ENCODE measurements at places on chromosomes 1 and 21. TPM values are rescaled to one million over a fixed set of nuclear protein-coding genes. Genes with fewer than 3 reads are reported as not detected.

LGR6 gene
- 0.02 TPM for polyA plus RNA-seq

KRTAP7-1 gene
- polyA plus RNA-seq = not detected

GJA5 gene
- 0.14 TPM for polyA plus RNA-seq

DNA sequence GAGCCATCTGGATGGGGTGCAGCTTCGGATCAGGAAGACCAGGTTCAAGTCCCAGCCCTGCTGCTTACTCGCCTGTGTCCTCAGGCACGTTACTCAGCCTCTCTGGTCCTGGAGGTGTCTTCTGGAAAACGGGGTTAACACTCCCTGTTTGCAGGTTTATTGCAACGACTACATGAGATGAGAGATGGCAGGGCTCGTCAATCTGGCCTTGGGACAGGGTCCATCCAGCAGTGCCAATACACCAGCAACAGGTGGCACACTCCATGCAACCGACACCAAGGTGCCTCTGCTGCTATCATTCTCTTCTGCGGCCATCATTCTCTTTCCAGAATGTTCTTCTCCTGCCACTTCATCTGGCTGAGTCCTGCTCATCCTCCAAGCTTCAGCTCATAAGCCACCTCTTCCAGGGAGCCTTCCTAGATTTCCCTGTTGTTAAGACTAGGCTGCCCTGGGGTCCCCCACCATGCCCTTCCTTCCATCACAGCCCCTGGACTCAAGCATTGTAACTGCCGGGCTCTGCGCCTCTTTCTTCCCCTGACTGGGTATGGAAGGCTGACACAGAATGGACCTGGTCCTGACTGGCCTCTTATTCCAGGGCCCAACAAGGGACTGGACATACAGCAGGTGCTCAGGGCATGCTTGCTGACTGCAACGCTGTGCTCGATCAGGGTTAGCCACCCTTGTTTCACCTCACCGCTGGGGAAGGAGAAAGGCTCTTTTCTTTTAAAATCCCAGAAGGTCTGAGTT lies 87.4 kb downstream of the DMRTB1 start:
- no peak for DNase-seq

- DNase-seq = no peak
These were observed 18.0 kb downstream of the GOLPH3L start for GRCh38 chr1:150678988-150679387.

- no peak for DNase-seq
These were observed 49.1 kb upstream of the CTPS1 start for GRCh38 chr1:40930174-40930964.

DNA sequence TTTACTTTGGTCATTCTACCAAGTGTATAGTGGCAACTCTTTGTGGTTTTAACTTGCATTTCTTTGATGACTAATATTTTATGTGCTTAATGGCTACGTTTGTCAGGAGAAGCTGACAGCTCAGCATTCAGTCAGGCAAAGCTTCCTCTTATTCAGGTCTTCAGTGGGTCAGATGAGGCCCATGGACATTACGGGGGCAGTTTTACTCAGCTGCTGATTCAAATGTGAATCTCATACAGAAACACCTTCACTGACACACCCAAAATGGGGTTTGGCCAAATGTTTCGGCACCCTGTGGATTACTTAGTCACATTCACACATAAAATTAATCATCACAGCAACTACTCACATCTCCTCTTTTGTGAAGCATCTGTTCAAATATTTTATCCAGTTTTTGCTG lies 104.9 kb upstream of the PLD5 start:
- no peak for DNase-seq

DNA sequence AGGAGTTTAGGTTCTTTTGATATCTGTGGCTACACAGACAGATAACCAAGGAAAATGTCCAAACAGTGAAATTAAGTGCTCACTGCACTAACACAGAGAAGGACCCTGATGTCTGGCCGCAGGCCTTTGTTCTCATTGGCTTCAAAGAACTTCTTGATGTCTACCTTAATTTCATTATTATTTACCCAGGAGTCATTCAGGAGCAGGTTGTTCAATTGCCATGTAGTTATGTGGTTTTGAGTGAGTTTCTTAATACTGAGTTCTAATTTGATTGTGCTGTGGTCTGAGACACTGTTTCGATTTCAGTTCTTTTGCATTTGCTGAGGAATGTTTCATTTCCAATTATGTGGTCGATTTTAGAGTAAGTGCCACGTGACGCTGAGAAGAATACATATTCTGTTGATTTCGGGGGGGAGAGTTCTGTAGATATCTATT lies 15.2 kb upstream of the LGALS8 start:
- DNase-seq = no peak

DNA sequence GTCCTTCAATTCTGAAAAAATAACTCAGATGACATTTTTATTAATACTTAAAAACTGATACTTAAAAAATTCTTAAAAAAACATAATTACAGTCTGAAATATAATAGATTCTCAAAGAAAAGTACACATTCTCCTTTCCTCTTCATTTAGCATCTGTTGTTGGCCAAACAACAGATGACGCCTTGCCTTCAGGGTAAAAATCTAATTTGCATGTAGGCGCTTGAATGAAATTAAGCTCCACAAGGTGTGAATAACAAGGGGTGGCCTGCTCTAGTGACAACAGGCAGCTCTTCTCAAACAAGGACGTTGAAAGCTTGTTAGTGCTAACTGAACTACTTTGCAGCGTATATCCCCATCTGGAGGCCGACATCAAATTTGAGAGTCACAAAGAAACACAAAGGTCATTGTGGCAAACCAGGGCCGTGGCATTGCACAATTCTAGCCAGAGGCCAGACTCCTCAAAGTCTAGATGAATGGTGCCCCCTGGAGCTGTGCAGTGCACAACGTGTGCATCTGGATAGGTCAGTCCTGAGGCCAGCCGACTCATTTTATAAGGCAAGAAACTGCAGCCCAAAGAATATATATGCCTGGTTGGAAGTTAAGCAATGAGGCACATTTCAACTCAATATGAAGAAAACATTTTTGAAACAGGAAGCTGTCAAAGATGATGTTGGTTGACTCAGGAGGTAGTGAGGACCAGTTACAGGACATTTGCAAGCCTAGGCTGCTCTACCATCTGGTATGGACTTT lies 459.2 kb upstream of the RUNX1 start:
- DNase-seq = peak; percentile 93

- no peak for DNase-seq
These were observed 1.7 kb downstream of the LMOD1 start for GRCh38 chr1:201944639-201945038.

BRDT gene
- polyA plus RNA-seq = not detected

DNA sequence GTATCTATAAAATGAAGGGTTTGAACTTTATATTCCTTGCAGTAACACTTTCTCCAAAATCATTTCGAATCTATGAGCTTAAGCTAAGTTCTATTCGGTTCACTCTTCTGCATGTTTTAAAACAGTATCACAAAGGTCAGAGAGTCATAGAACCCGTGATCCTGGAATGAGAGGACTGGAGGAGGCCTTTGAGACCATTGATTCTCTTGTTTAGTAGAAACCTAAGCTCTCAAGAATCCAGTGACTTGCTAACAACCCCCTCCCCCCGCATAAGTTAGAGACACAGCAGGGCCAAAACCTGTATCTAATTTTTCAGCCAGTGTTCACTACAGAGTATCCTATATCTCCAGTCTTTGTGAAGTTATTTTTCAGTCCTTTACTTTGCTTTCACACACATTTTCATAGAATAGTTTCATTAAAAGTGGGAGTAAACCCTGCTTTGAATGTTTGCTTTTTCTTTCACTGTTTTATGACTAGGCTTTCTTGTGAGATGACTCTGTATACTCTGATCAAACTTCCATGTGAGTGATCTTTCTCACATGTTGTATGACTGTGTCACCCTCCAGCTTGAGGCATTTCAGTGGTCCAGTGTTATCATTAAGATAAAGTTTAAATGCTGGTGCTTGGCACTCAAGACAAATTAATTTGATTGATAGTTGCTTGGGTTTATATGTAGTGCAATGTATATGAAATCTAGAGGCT lies 275.4 kb upstream of the SGIP1 start:
- DNase-seq = no peak

DNA sequence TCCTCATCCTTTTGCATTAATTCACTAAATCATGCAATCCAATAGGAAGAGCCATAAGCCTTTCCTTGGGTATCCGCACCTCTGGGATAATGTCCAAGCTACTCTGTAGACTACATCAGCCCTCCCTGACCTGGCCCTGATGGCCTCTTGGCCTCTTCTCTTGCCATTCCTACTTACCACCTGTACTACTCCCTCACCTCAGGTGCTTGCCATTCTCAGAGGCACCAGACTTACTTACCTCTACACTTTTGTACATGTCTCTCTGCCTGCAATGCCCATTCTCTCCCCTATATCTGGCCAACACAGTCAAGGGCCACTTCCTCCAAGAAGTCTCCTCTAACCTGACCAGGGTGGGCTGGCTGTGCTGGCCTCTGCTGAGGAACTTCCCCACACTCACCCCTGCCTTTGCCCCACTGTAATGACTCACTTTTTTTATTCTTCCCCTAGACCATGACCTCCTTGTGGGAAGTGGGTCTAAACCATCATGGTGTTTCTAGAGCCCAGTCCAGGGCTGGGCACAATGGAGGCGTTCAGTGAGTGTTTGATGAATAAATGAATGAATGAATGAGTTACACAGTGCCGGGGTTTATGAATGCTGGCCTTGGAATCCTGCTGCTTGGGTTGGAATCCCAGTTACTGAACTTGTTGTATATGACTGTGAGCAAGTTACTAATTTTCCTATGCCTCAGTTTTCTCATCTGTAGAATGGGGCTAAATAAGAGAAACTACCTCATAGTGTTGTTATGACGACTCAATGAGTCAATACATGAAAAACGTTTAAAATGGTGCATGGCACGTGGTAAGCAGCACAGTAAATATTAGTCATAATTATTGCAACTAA lies 179.8 kb downstream of the FOXD2 start:
- DNase-seq = no peak

DNA sequence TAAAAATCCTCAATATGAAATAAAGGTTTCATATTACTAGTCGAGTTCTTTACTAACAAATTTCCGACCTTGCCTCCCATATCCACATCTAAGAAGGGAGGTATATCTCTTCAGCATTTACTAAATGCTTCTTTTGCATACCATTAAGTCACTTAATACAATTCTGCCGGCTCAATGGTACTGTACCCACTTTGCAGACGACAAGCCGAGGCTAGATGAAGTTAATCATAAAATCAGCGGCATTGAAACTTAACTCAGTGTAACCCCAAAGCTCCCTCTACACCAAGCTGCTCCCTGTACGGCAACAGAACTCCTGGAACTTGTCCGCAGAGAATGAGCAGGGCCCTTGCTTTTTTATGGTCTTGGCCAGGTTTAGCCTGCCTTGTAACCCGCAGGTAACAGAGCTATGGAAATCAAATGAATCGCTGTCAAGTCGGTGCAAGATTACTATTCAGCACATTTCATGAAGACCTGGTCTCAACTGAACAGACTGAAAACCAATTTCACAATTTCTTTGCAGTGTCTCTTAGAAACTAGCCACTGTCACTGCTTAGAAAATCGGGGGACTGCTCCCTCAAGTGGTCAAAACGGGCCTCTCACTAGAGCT lies 738 bp downstream of the INTS7 start:
- DNase-seq = no peak

MXRA8 gene
- polyA plus RNA-seq = 205 TPM

CLEC20A gene
- not detected for polyA plus RNA-seq

DNA sequence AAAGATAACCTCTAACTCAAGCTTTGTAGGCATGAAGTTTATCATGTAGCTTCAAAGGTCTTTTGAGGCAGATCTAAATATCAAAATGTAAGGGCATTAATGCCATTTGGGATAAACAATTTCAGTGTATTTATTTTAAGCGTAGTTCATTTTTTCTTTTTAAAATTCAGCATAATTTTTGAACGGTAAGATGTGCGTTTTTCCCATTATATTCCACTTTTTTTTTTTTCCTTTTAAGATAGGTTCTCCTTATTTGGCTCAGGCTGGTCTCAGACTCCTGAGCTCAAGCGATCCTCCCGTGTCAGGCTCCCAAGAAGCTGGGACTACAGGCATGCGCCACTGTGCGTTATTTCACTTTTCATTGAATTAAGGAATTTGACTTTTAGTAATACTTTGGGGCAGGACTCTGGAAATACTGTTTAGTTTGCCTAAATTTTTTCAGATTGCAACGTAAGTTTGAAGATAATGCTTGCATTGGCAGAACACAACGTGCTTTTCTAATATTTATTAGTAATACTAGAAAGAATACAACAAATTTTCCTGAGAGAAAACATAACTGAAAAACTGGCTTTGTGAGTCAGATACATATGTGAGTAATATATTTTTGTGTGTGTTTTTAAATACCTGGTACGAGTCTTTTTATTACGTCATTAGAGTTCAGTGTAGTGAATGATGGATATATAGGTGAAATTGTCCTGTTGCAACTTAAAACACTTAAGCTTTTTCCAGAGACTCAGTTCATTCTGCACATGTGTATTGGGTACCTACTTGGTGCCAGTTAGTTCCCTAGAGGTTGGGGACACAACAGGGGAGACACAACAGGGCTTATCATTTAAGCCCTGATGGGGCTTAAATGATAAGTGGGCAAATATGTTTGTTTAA lies 2.2 kb downstream of the RALGPS2 start:
- DNase-seq = peak; percentile 30

GRCh38 chr1:47646676-47647075 lies 208.8 kb downstream of the FOXD2 start:
- no peak for DNase-seq

DPT gene
- 7.7 TPM for polyA plus RNA-seq

DNA sequence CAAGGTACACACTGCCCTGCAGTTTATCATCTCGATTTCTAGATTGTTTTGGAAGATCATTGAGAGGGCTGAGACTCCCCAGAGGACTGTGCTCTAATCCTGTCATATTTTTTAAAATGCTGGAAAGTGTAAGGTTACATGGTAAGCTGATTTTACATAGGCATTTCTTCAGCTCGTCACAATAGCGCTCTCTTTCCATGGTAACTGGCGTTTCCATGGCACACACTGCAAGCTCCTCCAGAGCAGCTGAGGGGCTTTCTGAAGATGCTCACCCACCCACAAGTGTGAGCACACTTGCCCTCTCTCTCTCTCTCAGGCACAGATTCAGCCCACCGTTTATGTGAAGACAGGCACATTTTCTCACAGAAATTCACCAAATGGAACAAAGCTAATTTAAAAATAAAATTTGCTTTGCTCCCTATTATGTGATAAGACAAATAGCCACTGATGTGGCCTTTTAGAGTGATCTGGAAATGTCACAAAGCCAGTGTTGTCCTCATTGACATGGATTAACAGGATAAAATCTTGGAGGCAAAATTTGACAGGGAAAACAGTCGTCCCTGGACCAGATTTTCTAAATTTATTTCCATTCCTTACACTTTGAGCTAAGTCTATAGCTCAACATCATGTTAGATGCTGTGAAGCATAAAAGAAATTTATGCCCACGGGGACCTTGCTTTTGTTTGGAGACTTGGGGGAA lies 421.5 kb downstream of the RWDD3 start:
- DNase-seq = no peak

WNT4 gene
- not detected for polyA plus RNA-seq

CMPK1 gene
- 87.4 TPM for polyA plus RNA-seq

SFT2D2 gene
- 36.2 TPM for polyA plus RNA-seq

DNA sequence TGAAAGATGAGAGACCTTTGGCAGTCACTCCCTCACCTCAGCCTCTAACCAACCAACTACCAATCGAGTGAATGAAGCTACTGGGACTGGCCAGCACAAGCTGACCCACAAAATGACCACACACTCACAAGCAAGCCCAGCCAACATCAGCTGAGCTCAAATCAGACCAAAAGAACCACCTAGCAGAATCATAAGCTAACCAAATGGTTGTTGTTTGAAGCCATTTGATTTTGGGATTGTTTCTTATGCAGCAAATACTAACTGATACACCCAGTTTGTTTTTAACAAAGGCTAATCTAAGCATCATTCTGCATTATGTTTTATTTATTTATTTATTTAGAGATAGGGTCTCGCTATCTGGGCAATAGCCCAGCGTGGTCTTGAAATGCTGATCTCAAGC lies 310.4 kb downstream of the SETD4 start:
- DNase-seq = no peak

Measured in fibroblast of lung (primary cell).